ENCODE measurements at places on chromosomes 7 and 10. TPM values are rescaled to one million over a fixed set of nuclear protein-coding genes. Genes with fewer than 3 reads are reported as not detected.
A peak's percentile ranks its signal among the peaks of the same experiment; 100 is the strongest.

GRCh38 chr7:30403477-30403876, 75.1 kb downstream of the NOD1 start:
- no peaks in the 10 kb centered on the region for H3K27me3 ChIP-seq
- H3K27ac ChIP-seq, result no peak overlapping the region
- H3K4me3 ChIP-seq, result no peak overlapping the region
- DNase-seq, result no peak

DNA sequence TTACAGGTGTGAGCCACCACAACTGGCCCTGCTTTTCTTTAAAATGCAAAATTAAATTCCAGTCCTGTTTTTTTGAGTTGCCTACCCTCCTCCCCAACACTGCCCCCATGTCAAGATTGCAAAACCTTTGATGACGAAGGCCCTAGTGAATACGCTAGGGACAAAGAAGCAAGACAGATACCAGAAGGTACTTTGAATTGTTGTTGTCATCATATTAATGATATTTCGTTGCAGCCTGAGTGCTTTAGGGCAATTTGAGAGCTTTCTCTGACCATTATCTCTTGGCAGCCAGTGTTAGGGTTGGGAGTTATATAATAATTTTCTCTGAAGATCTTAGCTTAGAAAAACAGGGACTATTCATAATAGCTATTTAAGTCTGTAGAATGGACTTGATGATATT, 7.1 kb downstream of the CCSER2 start:
- DNase-seq, result no peak
- no peak overlapping the region for H3K27ac ChIP-seq
- H3K4me3 ChIP-seq, result no peak overlapping the region
- H3K36me3 ChIP-seq, result no peaks in the 10 kb centered on the region

- DNase-seq, result no peak
- no peaks in the 10 kb centered on the region for H3K4me1 ChIP-seq
- H3K4me3 ChIP-seq, result no peak overlapping the region
- no peak overlapping the region for H3K27ac ChIP-seq
- no peaks in the 10 kb centered on the region for H3K36me3 ChIP-seq
Measured at GRCh38 chr7:115600207-115600606, 430.4 kb downstream of the TFEC start.

GRCh38 chr10:117503244-117504205, 39.0 kb upstream of the EMX2 start:
- H3K4me3 ChIP-seq, result no peak overlapping the region
- no peak for DNase-seq
- no peaks in the 10 kb centered on the region for H3K4me1 ChIP-seq
- no peak overlapping the region for H3K27ac ChIP-seq
- peaks cover 67% of the 10 kb centered on the region for H3K27me3 ChIP-seq

DNA sequence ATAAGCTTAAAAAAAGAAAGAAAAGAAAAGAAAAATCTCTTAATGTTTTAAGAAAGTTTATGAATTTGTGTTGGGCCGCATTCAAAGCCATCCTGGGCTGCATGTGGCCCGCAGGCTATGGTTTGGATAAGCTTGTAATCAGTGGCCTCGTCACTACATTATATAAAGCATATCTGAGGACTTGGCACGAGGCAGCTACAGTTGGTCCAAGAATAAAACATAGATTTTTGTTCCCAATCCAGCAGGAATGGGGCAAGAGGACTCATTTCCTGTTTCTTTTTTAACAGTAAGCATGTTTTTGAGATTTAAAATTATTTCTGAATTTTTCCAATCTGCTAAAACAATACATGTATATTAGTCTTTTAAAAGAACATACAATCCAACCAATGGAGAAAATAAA, 28.6 kb downstream of the MCM10 start:
- H3K4me3 ChIP-seq, result no peak overlapping the region
- no peaks in the 10 kb centered on the region for H3K4me1 ChIP-seq
- H3K27me3 ChIP-seq, result no peaks in the 10 kb centered on the region
- H3K27ac ChIP-seq, result no peak overlapping the region

- no peaks in the 10 kb centered on the region for H3K27me3 ChIP-seq
- no peak for DNase-seq
Measured at GRCh38 chr10:19498393-19499290, 317.6 kb upstream of the PLXDC2 start.

The PON1 gene
- 0.51 TPM for polyA plus RNA-seq

DNA sequence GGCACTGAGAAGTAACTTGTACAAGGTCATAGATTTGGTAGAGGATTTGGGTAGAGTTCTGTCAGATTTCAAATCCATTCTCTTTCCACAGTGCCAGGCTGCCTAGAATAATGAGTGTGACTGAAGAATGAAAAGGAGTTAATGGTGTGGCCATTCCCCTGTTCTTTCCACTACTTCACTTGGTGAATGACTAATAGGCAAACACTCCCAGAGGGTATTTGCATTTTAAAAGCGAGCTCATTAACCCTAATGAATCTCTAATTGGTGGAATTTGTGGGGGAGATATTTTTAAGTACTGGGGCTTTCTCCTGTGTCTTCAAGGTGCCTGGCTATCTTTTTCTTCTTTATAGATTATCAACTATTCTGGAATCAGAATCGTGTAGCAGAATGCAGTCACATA, 74.8 kb upstream of the RPA3 start:
- H3K36me3 ChIP-seq, result no peaks in the 10 kb centered on the region
- no peaks in the 10 kb centered on the region for H3K4me1 ChIP-seq
- no peak overlapping the region for H3K4me3 ChIP-seq
- H3K27me3 ChIP-seq, result no peaks in the 10 kb centered on the region
- no peak for DNase-seq

- no peak overlapping the region for H3K27ac ChIP-seq
- peaks cover 28% of the 10 kb centered on the region for H3K4me1 ChIP-seq
- DNase-seq, result no peak
- no peaks in the 10 kb centered on the region for H3K36me3 ChIP-seq
Measured at GRCh38 chr10:70193391-70193844, 23.1 kb upstream of the SAR1A start.

The STOX1 gene
- polyA plus RNA-seq, result 6.7 TPM

The PKD2L1 gene
- not detected for polyA plus RNA-seq

DNA sequence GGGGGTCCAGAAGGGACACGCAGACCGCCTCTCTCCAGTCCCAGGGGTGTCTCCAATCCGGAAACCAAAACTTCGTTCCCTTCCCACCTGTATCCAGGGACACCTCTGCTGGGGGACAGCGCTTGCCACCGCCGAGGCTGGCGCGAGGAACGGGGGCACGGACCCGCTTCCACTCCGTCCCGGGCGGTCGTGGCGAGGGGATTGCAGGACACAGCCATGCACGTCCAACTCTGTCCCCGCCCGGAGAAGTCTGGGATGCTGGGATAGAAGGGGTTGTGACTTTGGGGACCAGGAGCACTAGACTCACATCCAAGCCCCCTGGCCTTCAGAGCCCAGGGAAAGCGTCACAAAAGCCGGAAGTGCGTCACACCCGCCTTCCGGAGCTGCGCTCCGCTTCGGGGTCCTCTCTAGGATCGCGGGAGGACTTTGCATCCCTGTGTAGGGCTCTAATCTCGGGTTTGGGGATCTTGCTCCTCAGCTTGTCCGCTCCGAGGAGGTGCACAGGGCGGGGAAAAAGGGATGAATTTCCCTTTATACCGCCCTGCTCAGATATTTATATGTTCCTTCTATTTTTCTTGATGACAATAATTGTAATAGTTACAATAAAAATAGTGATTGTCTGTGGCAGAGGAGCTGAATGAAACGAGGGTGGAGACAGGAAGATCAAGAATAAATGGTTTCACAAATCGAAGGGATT, at the start of gene FAM200A:
Gene FAM200A, minus strand, starts transcription at position 348 of the 697 bp plus-strand sequence. CDS start 3,707 bp downstream, outside the sequence.
- H3K27ac ChIP-seq, result peak within 1 kb of the TSS; percentile 83
- DNase-seq, result peak; percentile 92
- H3K27me3 ChIP-seq, result no peaks in the 10 kb centered on the region
- H3K4me3 ChIP-seq, result peak within 1 kb of the TSS; percentile 94
- H3K36me3 ChIP-seq, result peaks cover 9% of the 10 kb centered on the region

The CALN1 gene
- polyA plus RNA-seq, result 0.22 TPM

GRCh38 chr10:42578019-42578418, 60.4 kb downstream of the ZNF33B start:
- H3K4me3 ChIP-seq, result no peak overlapping the region
- H3K27ac ChIP-seq, result no peak overlapping the region
- no peak for DNase-seq
- H3K4me1 ChIP-seq, result no peaks in the 10 kb centered on the region
- H3K27me3 ChIP-seq, result no peaks in the 10 kb centered on the region

DNA sequence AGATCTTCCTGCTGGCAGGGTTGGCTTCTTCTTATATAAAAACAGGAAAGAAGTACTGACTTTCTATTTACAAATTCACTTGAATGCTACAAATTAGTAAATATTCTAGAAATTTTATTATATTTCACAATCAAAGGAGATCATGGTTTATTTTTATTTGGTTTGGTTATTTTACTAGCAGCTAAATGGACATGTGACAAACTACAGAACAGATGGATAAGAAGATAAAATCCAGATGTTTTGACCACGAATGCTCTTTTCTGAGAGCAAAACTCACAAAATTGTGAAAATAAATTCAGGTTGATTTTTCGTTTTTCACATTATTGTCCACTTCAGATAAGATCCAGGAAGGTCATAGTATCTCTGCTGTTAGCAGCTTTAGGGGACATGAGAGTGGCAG, 55.4 kb downstream of the CACNA2D1 start:
- H3K27ac ChIP-seq, result no peak overlapping the region
- no peak overlapping the region for H3K4me3 ChIP-seq
- no peak for DNase-seq
- no peaks in the 10 kb centered on the region for H3K27me3 ChIP-seq
- H3K36me3 ChIP-seq, result no peaks in the 10 kb centered on the region

DNA sequence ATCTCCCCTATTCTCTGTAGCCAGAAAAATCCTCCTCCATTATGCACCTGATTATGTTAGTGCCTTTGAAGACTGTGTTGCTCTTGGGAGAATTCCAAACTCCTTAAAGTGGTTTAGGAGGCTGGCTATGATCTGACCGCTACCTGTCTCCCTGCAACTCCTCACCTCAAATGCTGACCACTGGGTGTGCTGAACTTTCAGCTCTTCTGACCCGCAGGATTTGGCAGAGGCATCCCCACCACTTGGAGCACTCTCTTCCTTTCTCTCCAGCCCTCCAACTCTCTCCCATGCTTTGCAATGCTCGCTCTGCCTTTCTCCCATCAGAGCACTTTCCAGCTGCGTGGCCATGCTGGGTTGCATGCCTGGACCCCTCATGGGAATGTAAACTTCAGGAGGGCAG, 227.6 kb downstream of the RPS24 start:
- H3K4me1 ChIP-seq, result peaks cover 49% of the 10 kb centered on the region
- no peak for DNase-seq
- H3K4me3 ChIP-seq, result no peak overlapping the region
- H3K27me3 ChIP-seq, result no peaks in the 10 kb centered on the region

The LRRD1 gene
- polyA plus RNA-seq, result 0.20 TPM

GRCh38 chr10:76329891-76330575, 898.6 kb downstream of the LRMDA start:
- H3K4me1 ChIP-seq, result peaks cover 12% of the 10 kb centered on the region
- H3K27me3 ChIP-seq, result no peaks in the 10 kb centered on the region
- H3K4me3 ChIP-seq, result no peak overlapping the region
- no peak overlapping the region for H3K27ac ChIP-seq
- DNase-seq, result no peak
- H3K36me3 ChIP-seq, result no peaks in the 10 kb centered on the region
